ENCODE measurements at places on chromosomes 12 and 14. TPM values are rescaled to one million over a fixed set of nuclear protein-coding genes. Genes with fewer than 3 reads are reported as not detected.

- peak; percentile 72 for DNase-seq
Measured at GRCh38 chr12:8544295-8544694, 3.6 kb upstream of the CLEC4E start.

The ABCC9 gene
- not detected for polyA plus RNA-seq

The CLEC1A gene
- not detected for polyA plus RNA-seq

GRCh38 chr12:116673681-116674111 is 64.2 kb downstream of the SPRING1 start:
- DNase-seq = no peak

DNA sequence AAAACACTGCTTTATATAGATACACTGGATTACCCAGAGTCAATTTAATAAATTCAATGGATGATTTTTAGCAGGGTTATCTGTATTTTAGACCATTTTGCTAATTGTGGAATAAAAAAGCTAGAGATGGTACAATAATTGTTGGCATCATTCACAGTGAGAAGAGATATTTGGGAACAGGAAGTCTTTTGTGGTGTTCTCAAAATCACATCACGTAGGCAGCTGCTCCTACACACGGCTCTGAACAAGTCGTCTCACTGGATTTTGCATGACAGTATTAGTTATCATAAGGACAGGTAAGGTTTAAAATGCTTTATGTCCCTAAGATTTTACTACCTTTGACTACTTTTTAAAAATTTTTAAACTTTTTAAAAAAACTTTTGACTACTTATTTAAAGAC is 52.0 kb downstream of the PAPLN start:
- DNase-seq = no peak

DNA sequence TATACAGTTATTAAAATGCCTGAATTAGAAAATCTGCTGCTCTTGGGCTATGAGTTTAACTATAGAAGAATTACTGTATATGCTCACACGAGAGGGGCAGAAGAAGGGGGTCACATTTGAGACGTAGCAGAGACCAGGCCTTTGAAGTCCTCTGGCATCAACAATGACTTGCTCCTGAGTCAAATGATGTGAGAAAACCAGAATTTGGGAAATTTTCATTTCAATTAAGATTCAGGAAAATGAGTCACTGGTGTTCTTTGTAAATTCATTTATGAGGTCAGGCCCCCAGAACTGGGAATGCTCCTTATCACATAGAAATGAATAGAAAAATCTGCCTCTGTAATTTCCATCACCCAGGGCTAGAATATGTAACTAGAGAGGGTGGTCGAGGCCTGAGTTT is 92.9 kb downstream of the APAF1 start:
- no peak for DNase-seq

The CBLN3 gene
- polyA plus RNA-seq = 29.1 TPM

The NRIP2 gene
- polyA plus RNA-seq = not detected

The CCNB1IP1 gene
- 56.4 TPM for polyA plus RNA-seq

DNA sequence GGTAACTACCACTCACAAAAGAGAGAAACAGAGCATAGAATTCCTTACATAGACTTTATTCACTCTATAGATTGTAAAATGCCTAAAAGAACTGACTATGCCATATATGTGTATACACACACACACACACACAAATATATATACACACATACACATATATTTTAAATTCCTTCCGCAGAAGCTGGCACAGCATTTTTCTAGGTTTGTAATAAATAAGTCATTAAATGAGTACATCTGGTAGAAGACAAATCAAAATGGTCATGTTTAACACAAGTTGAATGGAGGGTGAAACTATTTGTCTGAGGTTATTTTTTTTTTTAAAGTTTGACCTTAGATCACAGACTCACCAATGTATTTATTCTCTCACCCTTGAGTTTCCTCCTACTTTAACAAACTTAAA is 58.2 kb downstream of the CCER1 start:
- DNase-seq = no peak

GRCh38 chr12:65113621-65114035 is 7.5 kb downstream of the WIF1 start:
- DNase-seq = no peak

GRCh38 chr14:57244106-57244505 is 24.6 kb downstream of the EXOC5 start:
- no peak for DNase-seq

The PRR13 gene
- polyA plus RNA-seq = 84.6 TPM

All from B cell (primary cell).